NCI-H1048 (cell line): ENCODE measurements at places on chromosomes 7 and 10.

DNA sequence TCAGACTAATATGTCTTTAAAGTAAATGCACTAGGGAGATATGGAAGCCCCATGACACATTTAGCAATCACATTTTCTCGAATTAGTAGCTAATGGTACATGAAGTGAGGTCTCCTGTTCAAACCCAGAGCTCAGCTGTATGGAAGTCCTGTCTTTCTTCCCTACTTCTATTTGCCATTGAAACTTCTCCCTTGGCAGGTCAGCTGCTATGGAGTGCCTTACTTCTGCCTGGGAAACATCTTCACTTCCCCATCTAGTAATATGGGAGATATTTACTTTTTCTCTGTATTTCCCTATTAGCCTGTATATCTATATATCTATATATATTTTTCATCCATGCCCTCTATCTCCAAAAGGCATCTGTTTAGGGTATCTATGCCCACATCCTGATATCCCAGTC, 225.3 kb upstream of the INHBA start:
- no peak for DNase-seq

- DNase-seq, result peak; percentile 40
These were observed 95.5 kb downstream of the CTBP2 start for GRCh38 chr10:125064681-125065492.

GRCh38 chr7:100483090-100483721, 521 bp upstream of the NYAP1 start:
- peak; percentile 2 for DNase-seq

DNA sequence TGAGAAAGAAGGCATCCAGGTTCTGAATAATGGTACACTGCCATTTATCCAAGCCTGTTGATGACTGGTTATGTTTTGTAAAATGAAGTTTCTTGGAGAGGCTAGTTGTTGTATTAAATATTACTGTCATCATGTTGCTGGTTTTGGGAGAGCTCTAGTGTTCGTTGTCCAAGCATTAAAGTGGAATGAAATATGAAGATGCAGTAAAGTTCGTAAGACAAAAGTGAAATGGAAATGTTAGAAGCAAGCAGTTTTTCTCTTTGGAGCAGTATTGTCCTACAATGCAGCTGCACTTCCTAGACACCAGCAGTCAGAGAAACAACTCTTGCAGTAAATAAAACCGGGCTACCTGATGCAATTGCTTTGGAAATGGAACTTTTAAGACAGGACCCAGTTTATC, 156.8 kb upstream of the FZD1 start:
- DNase-seq, result no peak

DNA sequence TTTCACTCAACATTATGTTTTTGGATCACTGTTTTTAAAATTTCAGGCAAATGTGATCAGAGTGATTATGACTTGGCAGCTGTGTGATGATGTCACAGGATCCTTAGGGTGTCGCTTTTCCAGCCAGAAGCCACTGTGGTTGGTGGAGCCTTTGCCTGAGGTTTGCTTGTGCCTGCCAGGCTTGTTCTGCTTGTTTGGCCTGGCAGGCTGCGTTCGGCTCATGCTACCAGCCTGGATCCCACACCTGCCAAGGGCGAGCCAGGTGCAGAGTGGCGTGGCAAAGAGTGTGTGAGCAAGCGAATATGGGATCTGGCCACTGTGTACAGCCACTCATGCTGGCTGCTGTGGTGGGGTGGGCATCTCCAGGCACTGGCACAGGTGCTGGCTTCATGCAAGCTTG, 55.7 kb downstream of the ADK start:
- no peak for DNase-seq

- no peak for DNase-seq
These were observed 440.8 kb downstream of the HTR7 start for GRCh38 chr10:90417029-90417428.

GRCh38 chr7:152893801-152894294, 134.3 kb downstream of the ACTR3B start:
- DNase-seq, result no peak

GRCh38 chr7:51016546-51016945, 233.8 kb upstream of the GRB10 start:
- DNase-seq, result no peak

DNA sequence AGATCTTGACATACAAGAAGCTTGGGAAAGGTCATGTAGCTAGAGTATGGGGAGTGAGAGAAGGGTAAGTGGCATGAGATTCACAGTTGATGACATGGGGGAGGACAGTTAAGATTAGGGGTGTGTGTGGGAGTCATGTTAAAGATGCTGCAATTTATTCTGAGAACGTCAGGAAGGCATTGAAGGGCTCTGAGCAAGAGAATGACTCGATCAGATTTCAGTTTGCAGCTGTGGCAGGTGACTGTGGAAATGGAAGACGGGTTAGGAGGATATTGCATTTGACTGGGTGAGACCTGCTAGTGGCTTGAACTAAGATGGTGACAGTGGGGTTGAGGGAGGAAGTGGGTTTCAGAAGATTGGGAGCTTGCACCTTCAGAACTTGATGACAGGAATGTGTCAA, 5.6 kb downstream of the CDC123 start:
- no peak for DNase-seq

- DNase-seq, result peak; percentile 97
These were observed at the start of the genes MRPL32 and PSMA2 for GRCh38 chr7:42931834-42932651. TSS of gene MRPL32 (plus strand) at chr7:42932376. CDS start at chr7:42932387, 11 bp downstream. TSS of gene PSMA2 (minus strand) at chr7:42932174. CDS start at chr7:42932158, 16 bp downstream.
